Hematopoietic multipotent progenitor cell treated with erythropoietin and hydrocortisone succinate and interleukin-3 and kit ligand, for 15 days (in vitro differentiated cells): ENCODE measurements at places on chromosomes 4 and X.

GRCh38 chr4:114599903-114600552 lies 1.4 kb downstream of the UGT8 start:
- no peak for DNase-seq

DNA sequence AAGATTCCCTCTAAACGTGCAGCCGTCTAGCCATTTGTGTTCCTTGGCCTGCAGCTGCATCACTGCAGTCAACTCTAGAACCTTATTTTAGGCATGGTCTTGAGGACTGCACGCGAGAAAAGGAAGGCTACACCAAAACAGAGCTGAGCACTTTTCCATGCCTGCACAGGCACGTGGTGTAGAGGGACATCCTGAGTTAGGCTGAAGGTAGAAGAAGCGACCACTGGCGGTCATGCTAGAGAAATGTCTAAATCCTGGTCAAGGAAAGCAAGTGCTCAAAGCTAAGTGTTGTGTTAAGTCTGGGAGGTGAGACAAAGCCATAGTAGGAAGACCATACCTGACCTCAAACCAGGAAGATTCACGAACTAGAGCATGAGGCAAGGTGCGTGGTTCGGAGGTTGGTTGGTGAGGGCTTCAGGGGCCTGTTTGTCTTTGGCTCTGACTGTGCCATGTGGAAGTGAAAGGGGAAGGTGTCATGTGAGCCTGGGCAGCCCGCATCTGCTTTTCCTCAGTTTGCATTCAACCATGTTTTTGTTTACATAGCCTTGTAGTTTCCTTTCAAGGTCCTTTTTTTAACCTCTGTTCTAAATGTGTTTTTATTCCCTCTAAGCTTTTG lies 203.8 kb downstream of the AASDH start:
- no peak for DNase-seq

GRCh38 chrX:138986235-138986634 lies 274.7 kb upstream of the FGF13 start:
- no peak for DNase-seq

DNA sequence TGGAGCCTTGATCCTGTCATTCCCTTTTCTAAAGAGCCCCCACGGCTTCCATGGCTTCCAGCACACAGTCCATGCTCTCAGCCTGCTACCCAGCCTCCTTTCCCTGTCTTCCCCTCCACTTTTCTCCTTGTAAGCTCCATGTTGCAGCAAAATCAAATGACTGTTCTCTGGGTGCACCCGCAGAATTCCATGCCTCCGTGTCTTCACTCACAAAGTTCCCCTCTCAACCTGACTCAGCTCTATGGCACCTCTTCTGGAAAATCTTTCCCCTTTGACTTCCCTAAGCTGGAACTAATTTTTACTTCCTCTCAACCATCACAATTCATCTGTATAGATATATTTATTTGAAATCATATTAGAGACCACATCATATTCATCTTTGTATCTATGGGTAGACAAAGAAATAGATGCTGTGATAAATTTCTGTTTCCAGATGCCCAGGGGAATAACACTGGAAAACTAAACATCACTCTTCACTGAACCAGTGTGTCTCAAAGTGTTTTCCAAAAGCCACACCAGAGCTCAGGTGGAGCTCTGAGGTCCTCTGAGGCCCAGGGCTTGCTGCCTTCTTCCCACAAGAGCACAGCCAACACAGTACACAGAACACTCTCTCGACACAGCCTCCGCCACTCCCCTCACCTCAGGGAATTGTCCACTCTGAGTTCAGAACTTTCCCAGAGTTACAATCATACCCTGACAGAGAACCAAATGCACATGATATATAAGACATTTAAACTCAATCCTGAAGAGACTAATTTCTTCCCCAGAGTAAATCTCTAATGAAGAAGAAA lies 3.3 kb downstream of the SETD7 start:
- DNase-seq: no peak

- no peak for DNase-seq
Measured at GRCh38 chr4:858041-858481, 32.1 kb upstream of the CPLX1 start.

- DNase-seq: no peak
Measured at GRCh38 chr4:7024336-7024890, 18.8 kb upstream of the TADA2B start.
